CD4-positive, alpha-beta T cell treated with Interleukin-4 for 4 hours (primary cell): ENCODE measurements at places on chromosomes 4 and X.

GRCh38 chr4:123878976-123879375 lies 482.4 kb downstream of the SPRY1 start:
- DNase-seq = no peak

- no peak for DNase-seq
These were observed 4.5 kb downstream of the MMRN1 start for GRCh38 chr4:89899152-89899551.

DNA sequence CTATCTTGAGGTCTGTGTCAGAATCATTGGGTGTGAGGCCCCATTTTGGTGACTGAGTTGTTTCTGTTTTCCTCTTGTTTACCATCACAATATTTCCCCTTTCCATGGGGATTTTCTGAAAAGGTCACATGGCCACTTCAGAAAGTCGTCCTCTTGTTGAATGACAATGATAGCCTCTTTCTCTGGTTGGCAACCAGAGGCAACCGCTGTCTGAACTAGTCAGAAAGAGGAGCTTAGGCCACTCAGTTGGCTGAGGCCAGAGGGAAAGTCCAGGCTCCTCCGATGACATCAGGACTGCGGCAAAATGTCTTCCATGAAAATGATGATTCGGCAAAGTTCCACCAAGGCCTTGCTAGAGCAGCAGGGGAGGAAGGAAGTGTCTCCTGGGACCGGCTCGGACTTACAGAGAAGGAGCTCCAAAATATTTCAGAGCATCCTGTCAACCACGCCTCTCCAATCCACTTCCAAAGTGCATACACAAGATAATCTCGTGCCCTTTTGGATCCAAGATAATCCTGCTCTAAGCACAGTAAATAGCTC lies 19.1 kb upstream of the RBM47 start:
- DNase-seq = no peak

DNA sequence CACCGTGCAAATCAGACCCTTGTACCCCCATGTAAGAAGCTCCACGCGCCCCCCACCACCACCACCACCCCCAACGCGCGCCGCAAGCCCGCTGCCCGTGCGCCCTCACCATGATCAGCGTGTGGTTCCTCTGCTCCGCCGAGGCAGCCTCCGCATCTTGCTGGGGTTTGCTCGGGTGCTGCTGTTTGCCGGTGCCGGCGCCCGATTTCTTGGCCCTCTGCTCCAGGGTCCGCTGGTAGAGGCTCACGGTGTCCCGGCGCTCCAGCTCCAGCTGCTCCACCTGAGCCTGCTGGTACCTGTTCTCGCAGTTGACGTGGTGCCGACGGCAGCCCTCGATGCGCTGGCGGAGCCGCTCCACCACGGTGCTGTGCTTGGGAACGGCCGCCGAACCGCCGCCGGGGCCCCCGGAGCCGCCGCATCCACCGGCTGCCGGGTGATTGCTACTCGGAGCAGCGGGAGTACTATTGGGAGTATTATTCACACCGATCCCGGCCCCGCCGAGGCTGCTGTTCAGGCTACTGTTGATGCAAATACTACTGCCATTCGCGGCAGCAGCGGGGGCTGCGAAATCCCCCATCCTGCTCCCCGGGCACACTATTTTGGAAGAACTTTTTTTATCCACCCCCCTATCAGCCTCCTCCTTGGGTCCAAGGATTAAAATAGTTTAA lies 1.1 kb downstream of the MAML3 start:
- DNase-seq = peak; percentile 4

DNA sequence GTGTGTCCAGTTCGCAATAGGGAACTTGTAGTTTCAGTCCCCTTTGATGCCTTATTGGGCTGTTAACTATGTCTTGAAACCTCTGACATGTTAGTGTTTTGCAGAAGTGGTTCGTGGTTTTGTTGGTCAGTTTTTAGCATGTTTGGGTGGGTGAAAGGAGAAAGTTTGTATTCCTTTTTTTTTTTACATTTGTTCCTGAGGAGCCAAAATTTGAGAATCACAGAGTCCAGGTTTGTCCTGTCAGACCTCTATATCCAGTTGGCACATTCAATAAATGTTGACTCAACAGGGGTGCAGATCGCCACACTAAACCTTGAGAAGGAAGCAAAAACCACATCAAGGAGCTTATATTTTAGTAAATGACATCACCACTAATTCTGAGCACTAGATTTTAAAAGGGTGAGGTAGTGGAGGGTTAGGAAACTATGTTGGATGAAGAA lies 26.2 kb downstream of the DLG3 start:
- DNase-seq = peak; percentile 6

- no peak for DNase-seq
These were observed 74.9 kb downstream of the CRLF2 start for GRCh38 chrX:1137531-1137930.
